ENCODE measurements at places on chromosomes 11 and 22. TPM values are rescaled to one million over a fixed set of nuclear protein-coding genes. Genes with fewer than 3 reads are reported as not detected.

DNA sequence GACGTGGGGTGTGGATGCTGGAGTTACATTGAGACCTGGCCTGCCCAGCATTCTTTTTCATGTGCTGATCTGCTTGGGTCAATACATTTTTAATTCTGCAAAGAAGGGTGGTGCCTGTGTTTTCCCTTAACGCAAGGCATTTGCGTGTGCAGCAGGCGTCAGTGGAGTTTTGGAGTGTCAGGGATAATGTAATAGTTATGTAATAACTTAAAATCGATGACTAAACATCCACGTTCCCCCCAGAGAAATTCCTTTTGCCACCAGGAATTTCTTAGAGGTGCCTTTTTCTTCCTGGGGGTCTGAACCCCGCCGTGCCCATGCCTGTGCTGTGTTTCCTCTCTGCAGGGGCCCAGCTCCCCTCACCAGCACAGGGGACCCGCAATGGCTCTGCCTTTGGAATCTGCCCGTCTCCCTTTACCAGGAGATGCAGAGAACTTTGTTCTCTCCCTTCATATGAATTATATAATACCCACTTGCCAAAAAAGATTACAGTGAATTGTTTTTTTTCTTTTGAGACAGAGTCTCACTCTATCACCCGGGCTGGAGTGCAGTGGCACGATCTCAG lies 62.6 kb downstream of the TBC1D22A start:
- no peak for DNase-seq

GRCh38 chr11:72589802-72590761 lies 84.1 kb downstream of the PDE2A start:
- peak; percentile 71 for DNase-seq

GRCh38 chr11:74680703-74681531 lies 50.3 kb downstream of the CHRDL2 start:
- DNase-seq = no peak

The ATXN10 gene
- total RNA-seq = 93.9 TPM

GRCh38 chr22:23523713-23524112 lies 56.4 kb downstream of the IGLL1 start:
- no peak for DNase-seq

GRCh38 chr11:106464728-106465127 lies 387.3 kb downstream of the AASDHPPT start:
- DNase-seq = no peak

The LRRC32 gene
- total RNA-seq = 12.5 TPM
